NCI-H2029 treated with DMSO at 0.1 percent for 48 hours (cell line): ENCODE measurements at places on chromosomes 16 and 17.

DNA sequence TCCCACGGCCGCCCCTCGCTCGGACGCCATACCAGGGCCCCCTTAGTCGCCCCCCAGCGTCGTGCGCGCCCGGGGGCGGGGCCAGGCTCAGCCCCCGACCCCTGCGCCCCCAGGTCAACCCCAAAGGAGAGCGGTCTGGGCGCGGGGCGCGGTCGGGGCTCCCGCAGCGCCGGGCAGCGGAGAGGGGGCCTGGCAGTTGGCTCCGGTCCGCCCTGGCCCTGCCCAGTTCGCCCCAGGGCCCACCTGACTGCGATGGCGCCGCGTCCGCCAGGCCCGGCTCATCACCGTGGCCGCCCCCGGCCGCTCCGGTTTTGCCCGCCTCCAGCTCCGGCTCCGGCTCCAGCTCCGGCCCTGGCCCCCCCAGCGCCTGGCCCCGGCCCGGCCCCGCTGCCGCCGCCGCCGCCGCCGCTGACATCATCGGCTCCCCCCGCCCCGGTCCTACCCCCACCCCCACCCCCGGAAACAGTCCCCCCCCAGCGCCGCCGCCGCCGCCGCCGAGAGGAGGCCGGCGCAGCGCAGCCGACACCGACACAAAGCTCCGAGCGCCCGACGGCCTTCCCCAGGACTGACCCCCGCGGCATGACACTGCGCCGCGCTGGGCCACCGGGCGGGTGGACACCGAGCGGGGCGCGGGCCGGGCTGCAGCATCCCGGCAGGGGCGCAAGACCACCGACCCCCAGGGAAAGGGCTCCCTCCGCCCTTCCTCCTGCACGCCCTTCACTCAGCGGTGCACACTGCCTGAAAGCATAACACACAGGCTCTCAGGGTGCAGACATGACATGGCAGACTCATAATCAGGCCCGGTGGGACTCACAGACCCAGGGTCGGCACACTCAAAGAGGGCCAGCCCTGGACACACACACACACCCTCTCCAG is at the start of gene ZBTB4:
ZBTB4 (minus strand) TSS at position 419 of the 876 bp plus-strand sequence. CDS start 12,830 bp downstream, outside the sequence.
- no peak for DNase-seq

- DNase-seq, result no peak
These were observed 20.5 kb downstream of the MGAT5B start for GRCh38 chr17:76888661-76889060.

DNA sequence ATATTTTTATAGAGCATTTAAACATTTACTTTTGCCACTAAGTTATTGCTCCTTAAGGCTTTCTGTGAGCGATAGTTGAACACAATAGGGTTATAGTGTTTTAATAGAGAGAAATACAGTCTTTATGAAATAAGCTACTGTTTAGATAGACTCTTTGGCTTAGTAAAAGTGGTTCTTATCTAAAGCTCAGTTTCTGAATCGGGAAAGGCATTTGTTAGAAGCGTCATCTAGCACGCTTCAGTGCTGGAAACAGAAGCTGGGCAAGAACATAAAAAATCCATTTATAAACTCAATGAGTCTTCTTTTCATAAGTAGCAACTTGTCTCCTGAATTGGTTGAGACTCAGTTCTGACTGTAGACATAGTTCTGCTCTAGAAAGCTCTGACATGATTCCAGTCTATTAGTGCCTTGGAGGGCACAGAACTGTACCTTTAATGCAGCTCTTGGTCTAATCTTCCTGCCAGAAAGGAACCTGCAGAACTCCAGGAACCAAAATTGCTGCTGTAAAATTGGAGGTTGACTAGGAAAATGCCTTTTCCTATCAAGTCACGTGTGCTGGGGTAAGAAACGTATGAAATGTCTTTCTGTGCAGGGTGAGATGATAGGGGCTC is 55.4 kb upstream of the DNAJA2 start:
- no peak for DNase-seq

- DNase-seq, result no peak
These were observed 183.6 kb upstream of the CDH11 start for GRCh38 chr16:65305266-65305959.

- peak; percentile 81 for DNase-seq
These were observed 163.4 kb downstream of the ZFHX3 start for GRCh38 chr16:72884573-72884972.

DNA sequence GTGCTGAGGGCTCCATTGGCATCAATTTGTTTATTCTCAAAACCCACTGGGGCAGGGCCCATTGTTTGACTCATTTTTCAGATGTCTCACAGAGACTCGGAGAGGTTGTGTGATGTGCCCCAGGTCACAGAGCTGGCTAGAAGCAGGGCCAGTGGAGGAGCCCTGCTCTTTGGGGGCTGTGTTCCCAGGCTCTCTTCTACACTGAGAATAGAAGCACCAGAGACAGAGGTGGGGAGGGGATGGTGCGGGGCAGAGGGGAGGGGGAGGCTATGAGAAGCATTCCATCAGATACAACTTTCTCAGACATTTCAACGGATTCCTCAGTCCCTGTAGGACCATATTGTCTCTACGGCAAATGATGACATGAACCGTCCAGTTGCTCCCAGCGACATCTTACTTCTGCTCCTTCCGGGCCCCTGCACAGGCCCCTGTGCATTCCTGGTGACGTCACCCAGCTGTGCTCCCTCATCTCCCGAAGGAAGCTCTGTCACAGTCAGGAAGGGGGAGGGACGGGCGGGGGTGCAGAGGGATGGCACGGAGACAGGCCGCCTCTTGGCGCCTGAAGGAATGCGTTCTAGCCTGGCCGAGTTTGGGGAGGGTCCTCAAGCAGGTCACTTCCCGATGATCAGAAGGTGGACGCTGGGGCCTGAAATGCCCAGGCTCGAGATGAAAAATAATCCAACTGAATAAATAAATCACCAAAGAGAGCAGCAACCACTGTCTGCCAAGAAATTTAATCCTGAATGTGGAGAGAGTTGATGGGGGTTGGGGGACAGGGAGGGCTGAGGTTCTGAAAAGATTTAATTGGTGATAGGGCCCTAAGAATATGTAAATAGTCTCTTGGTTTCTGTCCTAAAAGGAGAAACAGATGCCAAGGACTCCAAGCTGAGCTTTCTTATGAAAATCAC is 114.1 kb downstream of the NOG start:
- no peak for DNase-seq

DNA sequence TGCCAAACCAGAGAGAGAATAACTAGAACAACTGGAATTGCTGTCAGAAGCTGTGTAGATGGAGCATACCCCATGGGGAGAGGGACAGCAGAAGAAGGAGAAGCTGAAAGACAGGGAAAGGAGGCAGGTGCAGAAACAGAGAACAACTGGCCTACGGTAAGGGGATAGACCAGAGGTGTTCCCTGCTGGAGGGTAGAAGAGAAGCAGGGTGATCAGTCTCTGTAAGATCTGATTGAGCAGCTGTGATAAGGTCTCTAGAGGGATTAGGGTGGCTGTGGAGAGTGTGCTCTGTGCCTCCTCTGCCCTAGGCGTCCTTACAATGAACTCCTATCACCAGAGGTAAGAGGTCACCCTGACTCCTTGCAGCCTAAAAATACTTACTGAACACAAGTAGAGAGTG is 30.4 kb upstream of the HS3ST3B1 start:
- DNase-seq, result no peak

DNA sequence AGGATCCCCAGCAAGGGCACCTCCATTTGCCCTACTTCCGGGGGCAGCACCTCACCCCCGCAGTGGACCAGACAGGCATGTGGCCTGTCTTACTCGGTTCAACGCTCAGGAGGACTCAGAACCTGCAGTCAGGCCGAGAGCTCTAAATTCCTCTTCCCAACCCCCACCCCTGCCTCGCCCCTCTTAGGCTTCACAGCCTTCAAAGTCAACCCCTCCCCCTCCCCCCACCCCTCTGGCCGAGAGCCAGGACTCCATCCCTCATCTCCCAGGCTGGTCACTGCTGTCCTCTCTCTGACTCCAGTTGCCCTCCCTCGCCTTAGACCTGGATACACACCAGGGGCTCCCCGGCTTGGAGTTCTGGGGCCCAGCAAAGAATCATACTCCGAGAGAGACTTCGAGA is 8.1 kb upstream of the HS3ST6 start:
- DNase-seq, result no peak

DNA sequence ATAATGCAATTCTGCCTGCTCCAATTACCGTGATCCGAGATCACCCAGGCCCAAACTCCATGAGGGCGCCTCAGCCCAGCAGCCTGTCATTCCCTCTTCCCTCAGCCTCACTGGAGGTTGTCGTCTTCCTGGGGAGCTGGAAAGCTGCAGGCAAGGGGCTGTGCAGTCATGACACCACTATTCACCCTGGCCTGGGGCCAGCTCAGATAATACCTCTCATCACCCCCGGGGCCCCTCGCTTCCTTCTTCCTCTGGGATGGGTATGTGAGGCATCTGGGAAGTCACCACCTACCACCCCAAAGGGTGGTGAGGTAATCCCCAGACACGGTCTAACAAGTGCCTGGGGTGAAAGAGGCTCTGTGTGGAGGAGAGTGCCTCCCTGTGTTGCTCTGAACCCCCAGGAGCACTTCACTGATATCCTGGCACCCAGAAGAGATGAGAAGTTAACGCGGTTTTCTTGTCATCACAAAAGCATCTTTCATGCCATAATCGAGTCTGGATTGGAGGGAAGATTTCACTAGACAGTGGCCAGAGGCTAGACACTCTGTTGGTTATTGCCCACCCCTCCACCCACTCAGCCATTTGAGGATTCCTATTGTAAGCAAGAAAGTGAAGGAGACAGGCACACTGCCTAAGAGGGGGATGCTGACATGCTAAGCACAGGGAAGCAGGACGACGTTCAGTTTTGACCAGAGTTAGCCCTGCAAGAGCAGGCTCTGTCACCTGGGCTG is 18.4 kb downstream of the CFAP20 start:
- no peak for DNase-seq

GRCh38 chr16:57686577-57686976 is 8.0 kb upstream of the DRC7 start:
- DNase-seq, result no peak

- no peak for DNase-seq
These were observed 9.9 kb downstream of the CENPX start for GRCh38 chr17:82012640-82013295.

- DNase-seq, result no peak
These were observed 352.5 kb downstream of the NPIPA8 start for GRCh38 chr16:17983847-17984639.

DNA sequence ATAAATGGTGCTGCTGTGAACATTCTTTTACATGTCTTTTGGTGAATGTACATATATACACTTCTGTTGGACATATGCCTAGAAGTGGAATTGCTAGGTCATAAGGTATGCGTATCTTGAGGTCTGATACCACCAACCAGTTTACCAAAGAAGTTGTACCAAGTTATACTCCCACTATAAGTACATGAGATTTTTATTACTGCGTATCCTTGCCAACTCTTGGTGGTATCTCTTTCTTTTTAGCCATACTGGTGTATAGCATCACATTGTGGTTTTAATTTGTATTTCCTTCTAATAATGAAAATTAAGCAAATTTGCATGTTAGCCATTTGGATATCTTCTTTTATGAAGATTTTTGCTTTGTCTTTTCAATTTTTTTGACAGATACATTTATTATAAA is 80.5 kb downstream of the ATF7IP2 start:
- no peak for DNase-seq

DNA sequence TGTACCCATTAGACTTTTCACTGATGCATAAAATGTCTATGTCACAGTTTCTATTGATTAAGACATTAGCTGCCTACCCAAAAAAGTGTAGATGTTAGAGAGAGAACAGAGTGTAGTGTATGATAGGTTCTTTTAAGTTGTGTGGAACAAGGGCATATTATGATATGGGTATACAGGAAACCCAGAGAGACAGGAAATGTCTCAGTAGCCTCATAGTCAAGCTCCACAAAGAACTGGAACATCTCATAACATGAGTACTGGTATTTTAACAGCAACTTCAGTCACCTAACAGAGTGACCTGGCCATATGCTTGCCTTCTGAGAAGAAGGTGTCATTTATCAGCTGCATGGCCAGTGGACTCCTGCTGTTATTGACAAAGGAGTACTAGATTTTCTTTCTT is 128.1 kb downstream of the RGS9 start:
- no peak for DNase-seq
